ENCODE measurements at places on chromosomes 4 and X. TPM values are rescaled to one million over a fixed set of nuclear protein-coding genes. Genes with fewer than 3 reads are reported as not detected.

DNA sequence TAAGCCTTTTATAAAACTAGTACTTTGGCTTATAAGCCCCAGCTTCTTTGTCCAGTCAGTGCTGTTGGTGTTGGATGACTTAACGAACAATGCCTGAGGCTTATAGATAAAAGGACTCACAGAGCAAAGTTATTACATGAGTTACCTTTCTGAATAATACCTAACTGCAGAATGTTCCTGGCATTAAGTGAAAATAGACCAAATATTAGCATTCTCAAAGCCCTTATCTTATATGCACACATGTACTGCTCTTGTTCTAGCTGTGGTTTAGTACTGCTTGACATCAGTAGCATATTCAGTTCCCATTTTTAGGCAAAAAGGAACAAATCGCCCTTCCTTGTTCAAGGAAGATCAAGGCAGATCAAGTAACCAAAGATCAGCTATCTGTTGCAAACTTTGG, 131.6 kb downstream of the ZNF330 start:
- no peak overlapping the region for H3K4me3 ChIP-seq
- H3K27me3 ChIP-seq: no peaks in the 10 kb centered on the region

DNA sequence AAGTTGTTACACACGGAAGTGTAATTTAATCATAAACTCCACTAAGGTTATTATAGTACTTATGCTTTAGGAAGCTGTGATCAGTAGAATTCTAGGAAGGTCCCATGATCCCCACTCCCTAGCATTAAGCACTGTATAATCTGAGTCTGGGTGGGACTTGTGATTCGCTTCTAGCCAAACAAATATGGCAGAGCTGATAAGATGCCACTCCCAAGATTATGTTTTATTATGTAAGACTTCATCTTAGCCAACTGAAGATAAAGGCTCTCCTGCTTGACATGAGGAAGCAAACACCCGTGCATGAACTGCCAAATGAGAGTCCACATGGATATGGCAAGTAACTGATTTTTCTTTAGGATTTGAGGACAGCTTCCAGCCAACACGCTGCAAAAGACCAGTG, 186.4 kb upstream of the NDST3 start:
- no peaks in the 10 kb centered on the region for H3K36me3 ChIP-seq
- H3K27me3 ChIP-seq: no peaks in the 10 kb centered on the region
- no peak overlapping the region for H3K27ac ChIP-seq
- H3K4me1 ChIP-seq: no peaks in the 10 kb centered on the region
- no peak for DNase-seq

GRCh38 chrX:64184396-64184795, 21.1 kb downstream of the AMER1 start:
- peaks cover 12% of the 10 kb centered on the region for H3K4me1 ChIP-seq
- no peaks in the 10 kb centered on the region for H3K36me3 ChIP-seq
- no peaks in the 10 kb centered on the region for H3K27me3 ChIP-seq
- no peak overlapping the region for H3K4me3 ChIP-seq
- H3K27ac ChIP-seq: no peak overlapping the region

DNA sequence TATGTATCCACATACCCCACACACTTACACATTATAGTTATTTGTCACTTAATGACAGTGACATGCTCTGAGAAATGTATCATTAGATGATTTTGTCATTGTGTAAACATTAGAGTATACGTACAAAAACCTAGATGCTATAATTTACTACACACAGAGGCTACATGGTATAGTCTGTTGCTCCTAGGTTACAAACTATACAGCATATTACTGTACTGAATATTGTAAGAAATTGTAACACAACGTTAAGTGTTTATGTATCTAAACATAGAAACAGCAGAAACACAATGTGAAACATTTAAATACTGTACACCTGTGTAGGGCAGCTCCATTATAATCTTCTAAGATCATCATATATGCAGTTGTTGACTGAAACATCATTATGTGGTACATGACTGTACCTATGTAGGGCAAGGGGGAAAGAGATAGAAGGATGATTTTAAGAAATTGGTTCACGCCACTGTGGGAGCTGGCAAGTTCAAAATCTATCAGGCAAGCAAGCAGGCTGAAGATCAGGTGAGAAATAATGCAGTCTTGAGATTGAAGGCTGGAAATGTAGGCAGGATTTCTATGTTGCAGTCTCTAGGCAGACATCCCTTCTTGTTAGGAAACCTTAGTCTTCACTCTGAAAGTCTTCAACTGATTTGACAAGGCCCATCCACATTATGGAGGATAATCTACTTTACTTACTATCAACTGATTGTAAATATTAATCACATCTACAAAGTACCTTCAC, 78.0 kb upstream of the CPEB2 start:
- no peaks in the 10 kb centered on the region for H3K27me3 ChIP-seq
- H3K4me1 ChIP-seq: no peaks in the 10 kb centered on the region
- DNase-seq: no peak
- no peak overlapping the region for H3K4me3 ChIP-seq
- H3K36me3 ChIP-seq: no peaks in the 10 kb centered on the region

DNA sequence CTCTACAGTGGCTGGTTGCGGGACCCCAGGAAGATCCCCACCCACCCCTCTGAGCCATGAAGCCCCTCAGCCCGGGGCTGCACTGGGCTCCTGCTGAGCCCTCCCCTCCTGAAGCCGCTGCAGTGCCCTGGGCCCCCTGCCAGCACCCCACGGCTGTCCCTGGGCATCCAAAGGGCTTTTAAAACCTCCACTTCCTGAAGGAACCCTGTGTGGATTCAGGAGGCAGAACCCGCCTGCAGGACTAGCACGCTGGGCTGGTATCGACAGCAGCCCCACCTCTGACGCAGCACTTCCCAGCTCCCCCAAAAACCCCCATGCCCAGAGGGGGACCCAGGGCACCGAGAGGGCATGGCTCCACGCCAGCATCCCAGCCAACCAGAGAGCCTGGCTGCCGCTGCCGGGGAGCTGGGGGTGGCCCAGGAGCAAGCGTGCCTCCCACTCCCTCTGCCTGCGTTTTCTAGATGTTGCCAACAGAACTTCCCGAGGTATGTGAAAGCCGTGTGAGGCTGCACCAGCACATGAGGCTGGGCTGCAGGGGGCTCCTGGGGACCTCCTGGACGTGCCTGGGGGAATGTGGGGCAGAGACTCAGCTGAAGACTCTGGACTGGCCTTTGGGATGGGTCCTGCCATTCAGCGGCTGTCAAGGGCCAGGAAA, 6.3 kb downstream of the MXD4 start:
- H3K27me3 ChIP-seq: no peaks in the 10 kb centered on the region
- H3K27ac ChIP-seq: no peak overlapping the region
- H3K36me3 ChIP-seq: peaks cover 16% of the 10 kb centered on the region

- H3K36me3 ChIP-seq: no peaks in the 10 kb centered on the region
- H3K4me1 ChIP-seq: no peaks in the 10 kb centered on the region
- no peak overlapping the region for H3K27ac ChIP-seq
These were observed 386.0 kb downstream of the TLL1 start for GRCh38 chr4:166259081-166259480.

GRCh38 chr4:105417624-105418023, 56.2 kb downstream of the PPA2 start:
- no peak overlapping the region for H3K27ac ChIP-seq
- no peaks in the 10 kb centered on the region for H3K27me3 ChIP-seq
- no peak overlapping the region for H3K4me3 ChIP-seq
- peak; percentile 85 for DNase-seq

- H3K36me3 ChIP-seq: no peaks in the 10 kb centered on the region
- no peak for DNase-seq
- H3K4me1 ChIP-seq: no peaks in the 10 kb centered on the region
- H3K4me3 ChIP-seq: no peak overlapping the region
- H3K27ac ChIP-seq: no peak overlapping the region
These were observed 36.9 kb downstream of the HMX1 start for GRCh38 chr4:8834681-8835220.

DNA sequence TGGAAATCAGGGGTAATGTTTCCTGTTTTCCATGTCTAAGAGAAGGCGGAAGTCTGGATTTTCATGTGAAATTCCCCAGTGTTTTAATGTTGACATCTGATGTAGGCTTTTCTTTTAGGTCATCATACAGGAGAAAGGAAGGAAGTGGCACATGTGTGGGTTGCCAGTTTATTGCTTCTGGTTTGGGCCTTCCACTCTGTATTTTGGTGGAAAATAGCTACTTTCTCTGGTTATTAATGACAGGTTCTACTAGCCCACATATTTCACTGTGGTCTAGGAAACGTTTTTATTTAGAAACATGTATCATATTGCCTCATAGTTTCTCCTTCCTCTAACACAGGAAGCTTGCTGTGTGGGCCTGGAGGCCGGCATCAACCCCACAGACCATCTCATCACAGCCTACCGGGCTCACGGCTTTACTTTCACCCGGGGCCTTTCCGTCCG, 7.2 kb downstream of the PDHA1 start:
- H3K27ac ChIP-seq: no peak overlapping the region
- no peaks in the 10 kb centered on the region for H3K27me3 ChIP-seq
- H3K4me1 ChIP-seq: 0 out of 2 replicates have a peak, but pooled peaks cover 4% of the 10 kb centered on the region
- H3K36me3 ChIP-seq: peaks cover 2% of the 10 kb centered on the region
- H3K4me3 ChIP-seq: no peak overlapping the region
- no peak for DNase-seq

GRCh38 chr4:101178731-101179130, 168.6 kb downstream of the PPP3CA start:
- H3K4me1 ChIP-seq: peaks cover 14% of the 10 kb centered on the region
- no peaks in the 10 kb centered on the region for H3K36me3 ChIP-seq
- no peak overlapping the region for H3K27ac ChIP-seq
- H3K4me3 ChIP-seq: no peak overlapping the region
- H3K27me3 ChIP-seq: no peaks in the 10 kb centered on the region
- DNase-seq: no peak

Gene MAGEA12
- not detected for polyA plus RNA-seq

Gene CENPE
- 2.1 TPM for polyA plus RNA-seq

Gene COX7B2
- not detected for polyA plus RNA-seq

Gene IDS
- 13.6 TPM for polyA plus RNA-seq

Gene FAAH2
- polyA plus RNA-seq: 2.1 TPM

Gene ACTRT1
- not detected for polyA plus RNA-seq

Gene ARX
- polyA plus RNA-seq: not detected

Gene DSPP
- not detected for polyA plus RNA-seq

Gene FBXW7
- polyA plus RNA-seq: 5.0 TPM

Gene CNKSR2
- not detected for polyA plus RNA-seq

Gene EDNRA
- not detected for polyA plus RNA-seq

Gene CXCL11
- not detected for polyA plus RNA-seq
